ENCODE measurements at places on chromosomes 2 and 18.

GRCh38 chr2:198917275-198917674 is 540.5 kb downstream of the SATB2 start:
- H3K27ac ChIP-seq: no peak overlapping the region
- no peaks in the 10 kb centered on the region for H3K36me3 ChIP-seq
- no peak for DNase-seq
- H3K4me3 ChIP-seq: no peak overlapping the region
- no peaks in the 10 kb centered on the region for H3K27me3 ChIP-seq

- DNase-seq: no peak
- no peaks in the 10 kb centered on the region for H3K27me3 ChIP-seq
Observed at GRCh38 chr2:142973160-142973821, 95.8 kb downstream of the KYNU start.

GRCh38 chr2:97869722-97870346 is 125.9 kb downstream of the TMEM131 start:
- peaks cover 50% of the 10 kb centered on the region for H3K4me1 ChIP-seq
- DNase-seq: no peak
- no peaks in the 10 kb centered on the region for H3K27me3 ChIP-seq
- H3K27ac ChIP-seq: no peak overlapping the region
- peaks cover 47% of the 10 kb centered on the region for H3K36me3 ChIP-seq

GRCh38 chr2:174691201-174691779 is 73.0 kb downstream of the CHRNA1 start:
- DNase-seq: no peak
- H3K27me3 ChIP-seq: peaks cover 10% of the 10 kb centered on the region
- H3K4me1 ChIP-seq: peaks cover 5% of the 10 kb centered on the region
- no peak overlapping the region for H3K4me3 ChIP-seq
- H3K27ac ChIP-seq: no peak overlapping the region

DNA sequence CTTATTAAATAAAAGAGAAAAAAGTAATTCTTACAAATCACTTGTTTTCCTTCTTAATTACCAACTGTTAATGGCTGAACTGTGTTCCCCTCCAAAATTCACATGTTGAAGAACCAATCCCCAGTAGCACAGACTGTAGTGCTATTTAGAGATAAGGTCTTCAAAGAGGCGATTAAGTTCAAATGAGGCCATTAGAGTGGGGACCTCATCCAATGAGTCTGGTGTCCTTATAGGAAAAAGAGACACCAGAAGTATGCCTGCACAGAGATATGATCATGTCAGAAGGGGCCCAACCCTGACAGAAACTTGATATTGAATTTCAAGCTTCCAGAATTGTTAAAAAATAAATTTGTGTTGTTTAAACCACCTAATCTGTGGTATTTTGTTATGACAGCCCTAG is 89.8 kb downstream of the MEMO1 start:
- H3K27me3 ChIP-seq: no peaks in the 10 kb centered on the region
- H3K36me3 ChIP-seq: peaks cover 57% of the 10 kb centered on the region
- H3K4me1 ChIP-seq: peaks cover 12% of the 10 kb centered on the region

DNA sequence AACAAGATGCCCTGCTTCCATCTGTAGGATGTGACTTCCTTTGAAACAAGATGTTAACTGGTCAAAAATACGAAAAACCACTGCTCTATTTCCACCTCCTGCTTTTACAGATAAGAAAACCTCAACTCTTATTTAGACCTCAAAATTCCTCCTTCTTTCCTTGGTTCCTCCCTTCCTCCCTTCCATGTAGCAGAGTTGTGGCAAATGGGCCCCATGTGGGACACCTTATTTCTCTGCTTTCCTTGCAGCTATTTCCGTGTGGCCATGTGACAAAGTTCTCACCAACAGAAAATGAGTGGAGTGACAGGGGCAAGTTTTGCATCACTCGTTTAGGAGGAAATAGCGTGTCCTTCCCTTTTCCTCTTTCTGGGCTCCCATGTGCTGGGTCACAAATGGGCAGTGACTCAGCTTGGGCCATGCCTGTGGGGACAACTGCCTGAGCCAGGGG is 69.4 kb upstream of the SMAD2 start:
- peaks cover 10% of the 10 kb centered on the region for H3K27me3 ChIP-seq
- no peak for DNase-seq
- no peak overlapping the region for H3K4me3 ChIP-seq

DNA sequence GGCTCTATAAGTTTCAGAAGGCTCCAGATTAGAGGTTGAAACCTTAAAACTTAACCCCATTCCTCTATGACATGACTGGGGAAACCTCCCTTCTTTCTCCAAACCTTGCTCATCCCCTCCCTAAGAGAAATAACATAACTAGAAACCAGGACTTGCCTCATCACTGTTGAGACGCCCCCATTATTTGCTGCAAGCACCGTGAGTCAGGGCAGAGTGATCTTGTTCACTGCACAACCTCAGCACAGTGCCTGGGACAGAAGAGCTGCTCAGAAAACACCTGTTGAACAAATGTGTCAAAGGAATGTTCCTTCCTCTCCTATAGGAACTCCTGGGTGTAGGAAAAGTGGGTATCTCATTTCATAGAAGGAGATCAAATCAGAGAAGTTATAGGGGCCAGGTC is 132.7 kb upstream of the CTAGE1 start:
- no peaks in the 10 kb centered on the region for H3K36me3 ChIP-seq
- H3K4me3 ChIP-seq: no peak overlapping the region
- H3K27ac ChIP-seq: no peak overlapping the region
- peaks cover 6% of the 10 kb centered on the region for H3K27me3 ChIP-seq
- DNase-seq: no peak

DNA sequence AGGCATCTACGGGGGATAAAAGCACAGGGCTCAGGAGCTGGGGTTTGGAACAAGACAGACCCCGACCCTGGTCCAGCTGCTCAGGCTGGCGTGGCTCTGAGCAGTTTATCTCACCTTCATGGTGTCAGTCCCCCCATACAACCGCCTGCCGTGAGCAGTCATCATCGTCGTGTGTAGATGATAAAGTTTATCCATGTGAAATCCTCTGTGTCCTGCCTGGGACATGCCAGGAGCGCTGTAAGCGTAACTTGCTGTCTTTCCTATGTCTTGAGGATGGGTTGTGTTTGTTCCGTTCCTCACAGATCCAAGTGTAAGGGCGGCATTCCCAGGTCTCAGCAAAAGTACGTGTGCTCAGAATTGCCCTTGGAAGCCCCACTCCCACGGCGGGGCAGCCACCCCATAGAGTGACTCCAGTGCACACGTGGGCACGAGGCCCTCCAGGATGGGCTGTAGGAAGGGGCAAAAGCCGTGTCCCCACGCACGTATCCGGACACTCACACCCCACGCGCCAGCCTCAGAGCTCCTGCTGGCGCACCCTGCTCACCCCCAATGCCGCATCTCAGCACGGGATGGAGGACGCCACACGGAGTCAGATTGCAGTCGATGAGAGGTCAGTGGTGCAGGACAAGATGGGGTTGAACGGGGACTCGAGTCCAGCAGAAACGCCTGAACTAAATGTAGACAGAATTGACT is 50.9 kb downstream of the ADI1 start:
- peaks cover 85% of the 10 kb centered on the region for H3K36me3 ChIP-seq
- no peaks in the 10 kb centered on the region for H3K4me1 ChIP-seq
- no peak for DNase-seq
- no peak overlapping the region for H3K27ac ChIP-seq

DNA sequence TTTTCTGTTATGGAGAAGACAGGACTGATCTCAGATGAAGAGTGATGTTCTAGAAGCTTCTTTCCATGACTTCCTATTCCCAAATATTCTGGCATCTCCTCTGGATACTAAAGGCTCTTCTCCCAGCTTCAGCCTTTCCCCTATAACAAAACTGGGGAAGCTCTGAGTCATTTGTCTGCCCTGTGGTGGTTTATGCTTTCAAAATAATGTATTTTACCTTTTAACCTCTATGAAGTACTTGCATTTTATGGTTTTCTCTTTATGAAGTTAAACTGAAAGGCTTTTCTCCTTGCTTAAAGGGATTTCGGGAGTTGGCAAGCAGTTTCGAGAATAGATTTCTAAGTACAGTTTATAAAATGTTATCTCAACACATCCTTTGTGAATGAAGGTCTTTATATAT is 104.4 kb downstream of the TANC1 start:
- no peaks in the 10 kb centered on the region for H3K4me1 ChIP-seq
- no peak overlapping the region for H3K27ac ChIP-seq
- no peaks in the 10 kb centered on the region for H3K27me3 ChIP-seq
- no peak for DNase-seq

DNA sequence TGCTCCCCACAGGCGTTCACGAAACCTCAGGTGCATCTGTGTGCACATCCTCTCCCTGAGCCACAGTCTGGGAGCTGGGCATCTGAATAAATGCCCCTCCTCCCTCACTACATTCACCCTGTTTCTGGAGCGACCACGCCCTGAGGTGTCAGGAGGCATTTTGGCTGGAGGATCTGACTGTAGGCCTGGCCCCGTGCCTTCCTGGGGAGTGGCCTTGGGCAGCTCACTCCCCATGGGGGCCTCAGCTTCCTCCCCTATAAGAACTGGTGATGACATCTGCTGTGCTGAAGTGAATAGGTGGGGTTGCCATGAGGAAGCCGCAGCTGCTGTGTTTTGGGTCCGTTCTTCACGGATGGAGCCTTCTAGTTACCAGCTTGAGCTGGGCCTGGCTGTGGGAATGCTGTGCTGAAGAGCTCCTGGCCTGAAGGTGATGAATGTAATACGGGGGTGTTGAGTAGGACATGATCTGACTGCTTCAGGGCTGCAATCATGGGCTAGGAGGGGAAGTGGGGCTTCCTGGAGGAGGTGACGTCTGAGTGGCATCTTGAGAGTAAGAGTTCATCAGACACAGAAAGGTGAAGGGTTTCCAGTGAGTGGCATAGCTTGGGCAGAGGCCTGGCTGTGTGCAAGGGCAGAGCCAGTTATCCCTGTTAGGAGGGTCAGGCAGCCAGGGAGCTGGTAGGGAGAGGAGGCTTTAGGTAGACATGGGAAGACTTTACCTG is 58.2 kb downstream of the GLI2 start:
- no peaks in the 10 kb centered on the region for H3K27me3 ChIP-seq
- no peak for DNase-seq
- no peaks in the 10 kb centered on the region for H3K36me3 ChIP-seq
